ENCODE measurements at places on chromosomes 12 and 14. TPM values are rescaled to one million over a fixed set of nuclear protein-coding genes. Genes with fewer than 3 reads are reported as not detected.

Gene NKX2-8
- total RNA-seq, result 0.18 TPM

Gene KRT77
- total RNA-seq, result not detected

Gene RNU4-1
- 1,565 TPM for total RNA-seq

Gene PSEN1
- total RNA-seq, result 39.3 TPM

Gene MIP
- not detected for total RNA-seq

Gene NR2C1
- 84.6 TPM for total RNA-seq

Gene IL22
- total RNA-seq, result not detected

DNA sequence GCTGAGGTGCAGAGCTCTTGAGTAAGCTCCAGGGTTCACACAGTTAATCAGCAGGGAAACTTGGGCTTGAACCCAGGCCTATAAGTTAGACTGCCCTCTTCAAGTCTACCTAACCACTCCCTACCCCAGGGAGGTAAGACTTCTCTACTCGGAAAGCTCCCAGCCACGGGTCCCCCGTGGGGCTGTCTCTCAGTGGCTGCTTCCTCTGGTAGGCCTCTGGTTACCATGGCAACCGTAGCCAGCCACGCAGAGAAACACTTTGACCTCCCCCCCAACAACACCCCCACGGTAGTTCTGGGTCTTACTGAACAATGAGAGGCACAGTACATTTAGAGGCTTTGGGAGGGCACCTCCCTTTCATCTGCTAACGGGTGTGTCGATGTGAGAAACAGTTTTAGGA, 245.2 kb downstream of the AACS start:
- DNase-seq, result no peak

DNA sequence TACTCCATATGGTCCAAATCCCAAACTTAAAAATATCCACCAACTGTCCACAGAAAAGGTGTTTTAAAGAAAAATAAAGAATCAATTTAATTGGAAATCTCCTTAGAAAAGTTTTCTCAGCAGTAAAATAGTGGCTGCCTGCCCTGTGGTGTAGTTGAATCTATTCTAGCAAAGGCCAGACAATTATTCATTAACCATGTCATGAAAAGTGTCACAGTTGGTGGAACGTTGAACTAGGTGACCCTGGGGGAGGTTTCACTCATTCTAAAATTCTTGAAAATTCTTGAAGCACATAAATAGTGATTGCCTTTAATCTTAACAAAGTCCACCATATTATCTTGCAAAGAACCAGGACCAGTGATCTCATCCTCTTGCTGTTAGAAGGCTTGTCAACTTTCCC, 78.4 kb upstream of the GZMB start:
- no peak for DNase-seq

DNA sequence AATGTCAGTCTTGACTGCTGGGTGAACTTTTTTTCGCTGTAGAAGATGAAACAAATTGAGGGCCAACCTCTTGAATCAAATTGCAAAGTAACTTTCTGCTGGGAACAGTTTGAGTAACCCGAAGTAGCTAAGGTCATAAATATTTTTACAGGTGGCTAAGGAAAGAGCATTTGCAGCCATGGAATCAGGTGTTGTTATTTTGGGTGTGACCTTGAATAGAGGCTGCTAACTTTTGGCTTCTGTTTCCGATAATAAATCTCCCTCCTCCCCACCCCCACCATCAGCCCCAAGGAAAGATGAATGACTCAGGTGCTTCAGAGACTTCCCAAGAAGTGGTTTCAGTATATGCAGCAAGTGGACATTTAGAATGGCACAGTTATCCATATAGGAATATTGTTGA, 571.7 kb downstream of the DIO2 start:
- DNase-seq, result no peak

GRCh38 chr12:47819138-47819895, 386 bp downstream of the HDAC7 start:
- no peak for DNase-seq

GRCh38 chr14:60161196-60162107, 3.7 kb downstream of the DHRS7 start:
- DNase-seq, result no peak

- no peak for DNase-seq
Observed at GRCh38 chr14:68958553-68958952, 20.5 kb downstream of the ACTN1 start.

DNA sequence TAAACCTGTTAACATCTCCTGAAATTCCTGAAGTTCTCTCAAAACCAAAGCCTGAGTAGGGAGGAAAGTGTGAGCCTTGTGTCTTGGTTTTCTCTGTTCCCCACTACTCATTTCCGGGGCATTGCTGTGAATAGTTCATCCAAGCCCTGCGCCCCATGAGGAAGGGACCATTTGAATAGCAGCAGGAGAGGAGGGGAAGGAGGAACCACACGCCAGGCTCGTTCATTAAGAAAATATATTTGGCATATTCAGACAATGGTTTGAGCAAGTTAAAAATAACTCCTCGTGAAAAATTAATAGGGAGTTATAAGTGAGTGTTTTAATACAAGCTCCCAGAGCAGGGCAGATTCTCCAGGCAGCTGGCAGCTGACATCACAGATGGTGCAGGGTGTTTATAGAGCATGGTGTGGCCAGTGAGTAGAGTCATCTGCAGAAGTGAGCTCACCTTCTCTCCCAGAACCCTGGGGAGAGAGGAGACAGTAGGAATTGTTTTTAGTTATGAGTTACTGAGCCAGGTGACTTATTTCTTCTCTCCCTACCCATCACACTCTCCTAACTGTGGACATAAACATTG, 29.5 kb upstream of the CISTR start:
- DNase-seq, result no peak

DNA sequence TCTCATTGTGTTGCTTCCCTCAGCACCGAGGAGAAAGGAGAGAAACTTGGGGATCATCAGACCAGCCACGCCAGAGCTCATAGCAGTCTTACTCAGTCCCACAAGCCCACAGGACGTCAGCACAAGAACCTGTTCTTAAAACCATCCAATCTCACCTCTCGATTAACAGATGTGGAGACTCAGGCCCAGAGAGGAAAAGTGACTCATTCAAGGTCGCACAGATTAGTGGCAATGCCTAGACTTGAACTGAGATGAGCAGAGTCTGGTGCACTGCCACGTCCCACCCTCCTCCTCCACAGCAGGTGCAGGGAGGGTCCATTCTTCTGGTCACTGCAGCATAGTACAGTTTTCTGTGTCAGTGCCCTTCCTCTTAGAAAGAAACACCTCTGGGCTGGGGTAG, 154.9 kb upstream of the PZP start:
- no peak for DNase-seq

DNA sequence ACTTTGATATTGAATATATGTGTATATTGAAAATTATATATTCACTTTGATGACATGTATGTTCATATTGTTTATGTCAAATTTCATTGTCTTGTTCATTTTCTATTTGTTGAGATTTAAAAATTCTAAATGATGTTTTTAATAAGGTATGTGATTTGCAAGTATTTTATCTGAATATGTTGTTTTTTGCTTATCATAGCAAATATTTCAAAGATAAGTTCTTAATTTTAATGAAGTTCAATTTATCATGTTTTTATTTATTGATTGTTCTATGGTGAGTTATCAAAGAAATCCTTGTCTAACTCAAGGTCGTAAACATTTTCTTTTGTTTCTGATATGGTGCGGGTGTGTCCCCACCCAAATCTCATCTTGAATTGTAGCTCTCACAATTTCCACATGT, 45.2 kb downstream of the OR9K2 start:
- DNase-seq, result no peak

GRCh38 chr12:42695490-42695995, 106.0 kb upstream of the PRICKLE1 start:
- DNase-seq, result no peak

DNA sequence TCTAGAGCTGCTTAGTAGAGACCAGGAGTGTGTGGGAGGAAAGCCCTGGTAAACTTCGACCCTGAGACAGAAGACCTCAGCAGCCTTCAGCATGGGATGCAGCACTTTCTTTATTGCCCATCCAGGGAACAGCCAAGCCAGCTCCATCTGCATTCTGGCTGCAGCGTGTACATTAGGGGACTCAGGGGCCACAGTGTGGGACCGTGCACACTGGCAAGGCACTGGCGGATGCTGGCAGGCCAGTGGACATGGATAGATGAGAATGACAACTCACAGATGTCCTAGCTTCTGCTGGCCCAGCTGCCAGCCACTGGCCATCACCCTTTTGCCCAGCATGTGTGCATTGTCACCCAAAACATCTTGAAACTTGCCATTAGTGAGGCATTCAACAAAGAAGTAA, 12.5 kb downstream of the PLD4 start:
- peak; percentile 17 for DNase-seq

- DNase-seq, result peak; percentile 62
Observed at GRCh38 chr12:103548622-103549601, 38.2 kb upstream of the STAB2 start.

Data from Panc1 (cell line).